Ascending aorta (tissue), 2 donors: ENCODE measurements at places on chromosomes 1 and 21.
A peak's percentile ranks its signal among the peaks of the same experiment; 100 is the strongest.

DNA sequence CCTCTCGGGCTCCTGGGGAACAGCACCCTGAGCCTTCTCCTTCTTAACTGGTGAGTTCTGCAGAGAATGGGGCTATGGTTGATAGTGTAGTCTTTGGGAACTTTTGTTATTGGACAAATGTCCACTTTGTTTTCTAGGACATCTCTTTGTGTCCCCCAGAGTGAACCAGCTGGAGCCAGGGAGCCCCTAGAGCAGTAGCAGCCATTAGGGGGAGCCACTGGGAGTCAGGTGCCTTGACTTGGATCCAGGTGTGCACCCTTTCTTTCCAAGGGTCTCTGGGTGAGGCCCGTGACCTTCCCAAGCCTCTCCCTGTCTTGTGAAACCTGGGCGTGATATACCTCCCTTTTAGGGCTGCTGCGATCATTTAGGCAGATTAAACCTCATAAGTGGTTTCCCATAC lies 36.9 kb downstream of the ABCG1 start:
- DNase-seq: no peak

- DNase-seq: no peak
Observed at GRCh38 chr1:71269818-71270217, 189.0 kb upstream of the ZRANB2 start.

GRCh38 chr1:154807048-154807591 lies 63.0 kb downstream of the KCNN3 start:
- DNase-seq: no peak

DNA sequence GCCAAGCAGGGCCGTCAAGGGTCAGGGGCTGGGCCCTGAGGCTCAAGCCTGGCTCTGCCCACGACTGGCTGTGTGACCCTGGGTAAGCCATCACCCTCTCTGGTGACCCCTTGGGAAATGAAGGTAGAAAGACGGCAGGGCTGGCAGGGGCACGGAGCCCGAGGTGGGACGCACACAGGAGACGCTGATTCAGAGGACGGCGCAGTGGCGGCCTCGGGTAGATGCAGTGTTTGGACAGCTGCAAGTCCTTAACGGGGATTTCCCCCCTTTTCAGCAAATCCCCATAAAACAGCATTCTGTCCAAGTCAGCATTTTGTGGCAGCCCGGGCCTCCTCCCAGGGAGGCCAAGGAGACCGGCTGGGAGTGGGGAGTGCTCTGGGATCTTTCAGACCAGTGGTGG lies 16.7 kb downstream of the COL8A2 start:
- no peak for DNase-seq

GRCh38 chr1:159678939-159679338 lies 35.5 kb downstream of the CRP start:
- no peak for DNase-seq

DNA sequence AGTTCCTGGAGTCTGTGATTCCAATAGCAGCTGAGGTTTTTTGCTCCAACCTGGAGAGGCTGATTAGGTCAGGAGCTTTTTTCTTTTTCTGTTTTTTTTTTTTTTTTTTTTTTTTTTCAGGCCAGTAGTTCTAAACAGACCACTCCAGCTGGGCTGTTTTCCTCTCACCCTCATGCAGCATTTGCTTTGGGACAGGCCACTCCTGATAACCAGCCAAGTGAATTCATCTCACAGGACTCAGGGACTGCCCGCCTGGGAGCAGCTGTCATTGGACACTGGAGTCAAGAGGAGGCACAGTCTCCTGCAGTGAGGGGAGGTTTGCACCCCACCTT lies 22.9 kb downstream of the PLXNA2 start:
- no peak for DNase-seq

GRCh38 chr1:83994111-83994510 lies 4.8 kb downstream of the TTLL7 start:
- no peak for DNase-seq

DNA sequence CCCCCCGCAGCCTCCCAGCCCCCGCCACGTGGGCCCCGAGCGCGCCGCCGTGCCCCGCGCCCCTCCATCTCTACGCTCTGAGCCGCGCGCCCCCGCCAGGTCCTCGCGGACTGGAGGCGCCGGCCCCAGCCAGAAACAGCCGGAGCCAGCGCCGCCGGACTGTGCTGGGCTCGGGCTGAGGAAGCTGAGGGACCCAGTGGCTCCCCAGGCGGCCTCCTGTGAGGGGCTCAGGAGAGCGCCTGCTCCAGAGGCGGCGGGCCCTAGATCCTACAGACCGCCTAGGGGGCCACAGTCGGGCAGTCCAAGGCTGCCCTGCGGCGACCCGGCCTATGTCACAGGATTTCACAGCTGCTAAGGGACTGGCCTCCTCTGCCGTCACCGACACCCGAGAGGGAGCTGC lies 82.1 kb downstream of the NENF start:
- DNase-seq: no peak

DNA sequence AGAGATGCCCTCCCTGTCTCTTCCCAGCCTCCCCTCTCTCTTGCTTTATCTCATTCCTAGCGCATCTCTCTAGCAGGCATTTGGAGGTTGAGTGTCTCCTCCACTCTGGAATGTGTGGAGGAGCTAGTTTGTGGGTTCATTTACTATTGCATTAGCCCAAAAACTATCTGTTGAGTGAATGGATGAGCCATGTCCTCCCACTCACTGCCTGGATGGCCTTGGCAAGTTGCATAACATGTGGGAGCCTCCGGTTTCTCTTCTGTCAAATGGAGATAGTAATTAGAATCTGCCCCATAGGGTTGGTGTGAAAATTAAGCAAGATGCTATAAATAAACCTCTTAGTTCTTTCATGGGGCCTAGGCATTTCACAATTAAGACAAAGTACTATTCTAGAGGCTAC lies 181.8 kb downstream of the KAZN start:
- no peak for DNase-seq

DNA sequence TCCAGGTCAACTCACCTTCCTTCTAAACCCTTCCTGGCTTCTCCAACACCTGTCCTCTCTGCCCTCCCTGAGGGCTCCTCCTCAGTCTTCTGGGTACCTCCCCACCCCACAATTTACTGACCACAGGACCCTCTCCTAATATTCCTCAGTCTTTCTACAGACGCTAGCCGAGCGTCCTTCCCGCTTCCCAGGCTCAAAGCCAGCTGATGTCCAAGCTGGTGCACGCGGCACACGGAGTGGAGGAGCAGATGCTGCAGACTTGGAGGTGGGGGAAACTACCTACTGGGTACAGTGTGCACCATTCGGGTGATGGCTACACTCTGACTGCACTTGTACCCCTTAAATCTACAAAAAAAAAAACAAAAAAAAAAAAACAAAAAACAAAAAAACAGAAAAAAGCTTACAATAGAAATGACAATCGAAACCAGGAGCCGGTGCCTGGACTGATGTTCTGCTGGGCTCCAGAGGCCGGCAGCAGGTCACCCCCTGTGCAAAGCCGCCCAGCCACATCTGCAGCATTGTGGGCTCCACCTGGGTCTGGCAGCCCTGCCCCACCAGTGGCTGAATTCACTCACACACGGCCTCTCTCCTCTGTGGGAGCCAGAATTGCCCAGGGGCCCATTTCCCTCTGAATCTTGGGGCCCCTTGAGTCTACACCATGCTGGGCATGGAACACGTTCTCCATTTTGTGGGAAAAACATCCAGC lies 7.0 kb downstream of the TRIM11 start:
- DNase-seq: no peak

- no peak for DNase-seq
Observed at GRCh38 chr1:225934711-225935110, 6.3 kb downstream of the LEFTY2 start.

DNA sequence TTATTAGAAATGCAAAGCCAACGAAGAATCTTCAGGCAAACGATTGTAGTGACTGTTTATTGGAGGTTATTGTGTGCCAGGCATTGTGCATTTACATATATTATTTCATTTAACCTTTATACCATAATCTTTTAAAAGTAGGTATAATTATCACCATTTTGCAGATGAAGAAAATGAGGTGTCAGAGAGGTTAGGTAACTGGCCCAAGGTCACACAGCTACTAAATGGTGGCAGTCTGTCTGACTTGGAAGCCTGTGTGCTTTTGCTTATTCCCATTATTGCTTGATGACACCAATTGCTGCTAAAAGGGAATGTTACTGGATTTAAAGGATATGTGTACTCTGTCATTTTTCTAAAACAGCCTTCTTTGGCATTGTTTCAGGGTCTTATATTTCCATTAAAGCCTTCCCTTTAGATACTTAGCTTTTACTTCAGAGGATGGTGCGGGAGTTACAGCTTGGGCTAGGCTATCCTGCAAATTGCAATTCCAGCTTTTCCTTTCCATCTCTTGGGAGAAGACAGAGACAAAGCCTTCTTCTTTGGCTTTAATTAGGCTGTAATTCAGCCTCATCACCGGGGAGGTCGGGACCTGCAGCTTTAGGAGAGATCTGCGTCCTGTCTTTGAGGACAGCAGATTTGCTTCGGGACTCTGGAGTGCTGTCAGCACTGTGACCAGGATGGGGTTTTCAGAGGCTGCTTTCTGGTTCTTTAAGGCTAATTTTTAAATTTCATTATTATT lies 37.4 kb upstream of the ERRFI1 start:
- no peak for DNase-seq

- DNase-seq: peak; percentile 90
Observed at GRCh38 chr1:36400825-36401601, 3.3 kb upstream of the LSM10 start.

DNA sequence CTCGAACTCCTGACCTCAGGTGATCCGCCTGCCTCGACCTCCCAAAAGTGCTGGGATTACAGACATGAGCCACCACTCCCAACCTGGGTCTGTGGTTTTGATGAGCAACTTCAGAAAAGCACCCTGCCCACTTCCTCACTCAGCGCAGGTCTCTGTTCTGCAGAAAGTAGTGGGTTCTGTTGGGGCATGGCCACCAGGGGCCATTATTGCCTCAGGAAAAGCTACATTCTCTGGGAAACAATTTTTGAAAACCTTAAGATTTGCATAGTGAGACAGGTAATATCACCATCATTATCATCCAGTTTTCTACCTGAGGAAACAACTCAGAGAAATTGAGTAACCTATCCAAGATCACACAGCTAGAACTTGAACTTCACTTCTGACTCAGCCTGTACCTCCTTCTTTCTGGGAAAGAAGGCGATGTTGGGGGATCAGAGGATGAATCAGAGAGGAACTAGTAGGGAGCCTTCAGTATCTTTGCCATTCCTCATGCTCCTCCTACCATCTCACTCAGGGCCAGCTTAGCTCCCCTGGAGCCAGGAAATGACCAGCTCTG lies 7.1 kb upstream of the NES start:
- no peak for DNase-seq

DNA sequence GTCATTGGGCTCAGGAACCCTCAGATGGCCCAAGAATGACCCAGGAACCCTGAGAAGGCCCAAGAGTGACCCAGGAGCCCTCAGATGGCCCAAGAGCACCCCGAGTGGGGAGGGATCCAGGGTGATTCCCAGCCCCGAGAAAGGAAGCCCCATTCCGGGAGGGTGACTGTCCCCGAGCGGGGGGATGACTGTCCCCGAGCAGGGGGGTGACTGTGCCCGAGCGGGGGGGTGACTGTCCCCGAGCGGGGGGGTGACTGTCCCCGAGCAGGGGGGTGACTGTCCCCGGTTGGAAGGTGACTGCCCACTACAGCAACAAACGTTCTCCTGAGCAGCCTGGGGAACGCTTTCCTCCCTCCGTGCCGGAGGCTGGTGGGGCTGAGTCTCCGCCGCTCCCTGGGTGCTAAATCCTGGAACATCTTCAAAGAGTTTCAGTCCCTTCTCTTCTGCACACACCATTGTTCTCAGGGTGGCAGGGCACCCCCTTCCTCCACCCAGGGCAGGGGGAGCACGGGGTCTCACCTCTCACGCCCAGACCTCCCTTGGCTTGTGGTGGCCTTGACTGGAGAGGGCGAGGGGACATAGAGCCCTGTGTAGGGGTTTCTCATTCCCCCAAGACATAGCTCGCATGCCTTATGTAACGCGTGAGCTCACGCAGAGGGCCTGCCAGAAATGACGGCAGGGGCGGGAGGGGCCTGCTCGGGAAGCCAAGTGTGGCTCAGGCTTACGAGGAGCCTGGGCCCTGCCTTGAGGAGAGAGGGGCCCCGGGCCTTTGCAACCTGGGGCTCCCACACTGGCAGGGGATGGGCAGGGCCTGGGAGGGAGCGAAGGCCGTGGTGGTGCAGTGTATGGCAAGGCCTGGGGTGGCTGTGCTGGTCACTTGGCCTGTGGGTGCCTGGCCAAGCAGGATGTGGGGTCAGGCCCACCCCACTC lies 14.3 kb upstream of the SKI start:
- DNase-seq: no peak
